ENCODE measurements at places on chromosomes 1 and 21.

- no peak for DNase-seq
Observed at GRCh38 chr1:214402613-214403083, 121.7 kb downstream of the SMYD2 start.

DNA sequence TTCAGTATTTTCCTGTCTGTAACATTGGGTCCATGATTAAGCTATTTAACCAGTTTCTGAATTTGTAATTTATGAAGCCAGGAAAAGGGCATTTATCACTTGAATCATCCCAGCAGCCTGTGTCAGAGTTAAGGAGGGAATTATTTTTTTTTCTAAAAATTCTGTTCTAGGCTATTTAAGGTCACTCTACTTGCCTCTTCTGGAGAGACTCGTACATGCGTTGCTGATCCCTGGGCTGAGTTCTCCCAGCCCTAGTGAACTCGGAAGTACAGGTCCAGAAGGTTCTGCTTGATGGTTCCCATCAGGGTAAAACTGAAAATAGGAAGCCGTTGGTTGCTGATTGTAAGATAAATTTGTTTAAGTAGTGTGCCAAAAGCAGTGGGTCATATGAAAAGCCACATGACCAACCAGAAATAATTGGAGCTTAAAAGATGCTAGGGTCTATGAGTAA lies 90.7 kb downstream of the GPR88 start:
- no peak for DNase-seq

DNA sequence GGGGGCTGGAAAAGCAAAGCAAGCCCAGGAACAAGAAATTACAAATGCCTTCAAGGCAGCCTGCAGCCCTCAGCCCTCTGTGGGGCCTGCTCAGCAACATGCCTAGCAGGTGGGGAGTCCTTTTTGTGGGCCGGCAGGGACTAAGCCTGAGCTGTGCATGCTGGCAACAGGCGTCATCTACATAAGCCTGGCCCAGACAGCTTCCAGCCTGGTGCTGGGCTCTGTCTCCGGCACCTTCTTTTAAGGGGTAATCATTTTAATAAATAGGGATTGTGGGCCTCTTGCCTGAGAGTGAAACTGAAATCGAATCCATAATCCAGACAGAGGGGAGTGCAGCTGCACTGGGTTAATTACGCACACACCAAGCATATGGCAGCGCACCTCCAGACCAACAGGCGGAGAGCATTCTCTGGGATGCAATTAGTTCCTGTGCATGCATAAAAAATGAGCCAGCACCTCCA lies 96.6 kb downstream of the DDX20 start:
- DNase-seq: no peak

GRCh38 chr1:195516036-195516435 lies 1092.2 kb downstream of the KCNT2 start:
- DNase-seq: no peak

GRCh38 chr1:9822490-9822889 lies 1.3 kb downstream of the CLSTN1 start:
- no peak for DNase-seq

- no peak for DNase-seq
Observed at GRCh38 chr1:2570332-2570731, 14.2 kb downstream of the TNFRSF14 start.

GRCh38 chr1:89904219-89904980 lies 83.6 kb downstream of the LRRC8D start:
- no peak for DNase-seq

DNA sequence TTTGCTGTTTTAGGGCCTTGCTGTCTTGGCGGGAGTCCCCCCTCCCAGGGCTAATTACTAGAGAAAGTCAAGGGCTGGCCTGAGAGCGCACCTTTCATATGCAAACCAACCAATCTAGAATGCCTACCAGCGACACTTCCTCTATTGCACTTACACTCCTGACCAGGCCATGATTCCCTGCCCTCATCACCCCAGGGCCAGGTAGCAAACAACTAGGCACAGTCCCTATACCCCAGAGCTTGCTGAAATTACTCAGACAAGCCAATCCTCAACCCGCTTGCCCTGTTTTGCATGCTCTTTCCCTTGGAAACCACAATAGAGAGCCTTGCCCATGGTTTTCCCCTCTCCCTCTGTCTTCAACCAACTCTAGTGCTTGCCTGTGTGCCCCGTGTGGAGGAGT lies 70.3 kb downstream of the URB2 start:
- peak; percentile 18 for DNase-seq

GRCh38 chr21:45352621-45353139 lies 52.3 kb upstream of the COL18A1 start:
- DNase-seq: no peak

DNA sequence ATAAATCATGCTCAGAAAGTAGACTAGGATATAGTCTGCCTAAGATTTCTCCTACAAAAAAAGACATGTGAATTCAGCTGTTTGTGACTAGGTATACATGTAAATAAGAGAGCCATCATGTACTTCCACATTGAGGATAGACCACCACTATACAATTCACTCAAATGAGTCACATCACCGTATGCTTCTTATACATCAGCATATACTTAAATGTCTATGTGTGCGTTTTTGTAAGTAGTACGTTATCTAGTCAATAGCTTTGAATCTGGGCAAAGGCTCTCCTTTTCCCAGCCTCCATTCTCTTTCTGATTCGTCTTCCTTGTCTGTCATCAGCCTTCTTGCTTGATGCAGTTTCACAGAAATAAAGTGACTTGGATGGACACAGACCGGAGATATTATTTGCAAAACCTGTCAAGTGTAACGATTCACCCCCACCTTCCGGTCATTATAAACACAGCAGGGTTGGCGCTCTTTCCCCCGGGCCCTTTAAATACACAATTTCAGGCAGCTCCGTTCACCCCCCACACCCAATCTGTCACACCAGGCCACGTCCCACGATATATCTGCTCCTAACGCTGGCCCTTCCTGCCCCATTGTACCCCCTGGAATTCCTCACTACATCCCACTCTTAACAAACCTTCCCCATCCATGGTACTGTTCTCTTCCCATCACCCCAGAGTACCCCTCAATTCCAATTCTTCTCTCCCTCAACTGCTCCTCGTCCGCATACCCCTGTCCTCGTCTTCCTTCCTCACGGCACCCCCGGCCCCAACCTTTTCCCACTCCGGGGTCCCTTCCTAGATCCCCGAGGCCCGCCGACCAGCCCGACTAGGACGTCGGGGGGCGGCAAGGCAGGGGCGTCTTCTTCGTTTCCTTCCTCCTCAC lies 636 bp downstream of the VAMP4 start:
- peak; percentile 67 for DNase-seq

DNA sequence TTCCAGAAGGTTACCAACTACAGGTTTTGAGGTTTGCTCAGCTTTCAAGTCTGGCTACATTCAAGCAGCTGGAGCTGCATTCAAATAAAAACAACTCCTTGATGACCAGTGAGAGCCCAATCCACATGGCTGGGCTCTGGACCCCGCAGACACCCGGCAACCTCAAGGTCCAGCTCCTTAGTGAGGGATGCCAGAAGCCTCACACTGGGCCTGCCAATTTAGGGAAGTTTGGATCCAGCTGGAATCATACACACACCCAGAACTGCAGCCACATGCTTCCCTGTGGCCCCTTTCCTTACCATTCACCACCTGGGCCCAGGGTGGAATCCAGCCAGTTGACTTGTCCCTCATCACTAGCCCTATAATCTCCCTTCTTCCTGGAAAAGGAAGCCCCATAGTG lies 123.7 kb downstream of the UBE2U start:
- no peak for DNase-seq

DNA sequence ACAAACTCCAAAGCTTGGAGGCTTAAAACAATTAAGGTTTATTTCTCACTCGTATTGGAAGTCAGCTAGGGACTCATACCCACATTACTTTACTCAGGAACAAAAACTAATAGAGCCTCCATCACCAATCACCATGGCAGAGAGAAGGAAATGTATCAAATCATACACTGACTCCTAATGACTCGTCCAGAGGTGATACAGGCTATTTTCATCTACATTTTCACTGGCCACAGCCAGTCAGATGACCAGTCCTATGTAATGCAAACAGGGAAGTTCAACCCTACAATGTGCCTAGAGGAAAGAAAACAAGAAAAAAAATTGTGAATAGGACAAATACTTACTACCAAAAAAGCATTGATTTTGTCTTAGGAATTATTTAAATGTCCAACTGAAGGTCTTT lies 110.3 kb downstream of the SEC16B start:
- DNase-seq: no peak

DNA sequence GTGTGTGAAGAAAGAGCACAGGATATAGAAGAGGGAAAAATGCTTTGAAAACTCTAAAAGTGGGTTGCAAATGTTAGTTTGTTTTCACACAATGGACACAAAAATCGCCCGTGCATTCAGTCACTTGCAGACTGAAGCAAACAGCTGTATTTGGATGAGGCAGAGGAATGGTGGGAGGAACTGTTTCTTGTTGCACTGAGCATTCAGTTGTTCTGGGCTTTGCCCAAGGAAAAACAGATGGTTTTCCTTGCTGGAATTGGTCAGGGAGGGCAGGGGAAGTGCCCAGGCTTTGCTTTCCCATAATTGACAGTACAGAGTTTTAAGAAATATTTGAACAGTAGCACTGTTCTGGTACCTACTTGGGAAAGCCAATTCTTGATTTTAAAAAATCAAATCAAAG lies 19.5 kb upstream of the WARS2 start:
- no peak for DNase-seq

GRCh38 chr1:204544321-204544720 lies 28.1 kb downstream of the MDM4 start:
- DNase-seq: no peak

DNA sequence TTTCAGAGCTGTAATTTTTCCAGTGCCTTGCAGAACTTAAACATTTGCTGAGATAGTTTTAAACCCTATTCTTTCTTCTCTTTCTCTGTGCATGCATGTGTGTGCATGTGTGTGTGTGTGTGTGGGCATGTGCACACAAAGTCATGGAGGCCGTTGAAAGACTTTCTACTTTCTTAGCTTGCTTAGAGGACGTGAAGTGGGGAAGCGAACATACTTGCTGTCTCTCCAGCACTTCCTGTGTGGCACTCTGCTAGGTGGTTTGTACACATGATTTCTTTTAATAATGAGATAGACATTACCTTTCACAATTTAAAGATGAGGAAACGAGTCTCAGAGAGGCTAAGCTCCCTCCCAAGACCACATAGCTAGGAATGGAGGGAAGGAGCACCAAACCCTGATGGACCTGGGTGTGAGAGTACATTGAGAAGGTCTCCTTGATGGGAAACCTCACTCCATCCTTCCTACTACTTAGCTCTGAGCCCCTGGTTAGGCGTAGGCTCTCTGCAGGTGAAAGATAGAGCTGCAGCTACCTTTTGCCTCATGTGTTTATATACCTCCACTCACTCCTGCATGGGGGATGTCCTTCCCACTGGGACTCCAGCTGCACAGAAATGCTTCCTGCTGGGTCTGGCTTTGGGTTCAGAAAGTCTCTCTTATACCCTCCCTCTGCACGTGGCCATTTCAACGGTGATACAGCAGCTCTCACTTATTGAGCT lies 101.9 kb upstream of the USP24 start:
- DNase-seq: no peak

DNA sequence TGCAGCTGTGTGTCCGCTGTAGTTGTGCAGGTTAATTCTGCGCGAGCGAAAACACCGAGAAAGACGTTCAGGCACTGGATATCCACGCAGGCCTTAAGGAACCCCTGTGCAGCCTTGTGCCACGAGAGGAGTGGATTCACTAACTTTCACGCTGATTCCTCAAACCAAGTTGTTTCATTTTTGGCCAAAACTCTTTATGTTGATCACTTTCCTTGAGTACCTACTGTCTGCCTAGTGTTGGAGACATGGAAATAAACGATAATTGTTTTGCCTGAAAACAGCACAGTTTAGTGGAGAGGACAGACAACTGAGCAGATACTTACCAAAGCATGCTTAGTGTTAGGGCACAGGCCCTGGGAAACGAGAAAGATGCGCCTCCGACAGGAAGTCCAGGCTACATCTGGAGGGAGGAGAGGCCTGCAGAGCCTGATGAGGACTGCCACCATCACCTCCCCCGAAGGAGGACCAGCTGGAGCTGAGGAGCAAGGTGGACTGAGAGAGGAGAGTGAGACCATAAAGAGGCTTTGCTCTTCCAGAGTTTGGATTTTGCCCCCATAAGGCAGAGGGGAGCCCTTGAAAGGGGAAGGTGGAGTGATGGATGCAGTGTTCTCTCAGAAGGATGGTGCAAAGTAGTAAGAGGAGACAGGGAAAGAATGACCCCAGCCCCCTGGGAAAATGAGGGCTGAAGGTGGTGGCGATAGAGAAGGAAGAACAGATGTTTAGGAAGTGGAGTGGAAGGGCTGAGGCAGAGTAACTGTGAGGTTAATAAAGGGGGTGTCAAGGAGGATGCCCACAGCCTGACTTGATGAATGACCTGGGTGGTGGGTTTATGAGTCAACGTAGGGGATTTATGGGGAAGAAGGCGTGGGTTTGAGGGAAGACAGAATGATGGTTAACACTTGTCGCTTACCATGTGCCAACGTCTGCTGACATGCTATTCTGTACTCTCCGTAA lies 956 bp upstream of the SCAF4 start:
- DNase-seq: peak; percentile 49

DNA sequence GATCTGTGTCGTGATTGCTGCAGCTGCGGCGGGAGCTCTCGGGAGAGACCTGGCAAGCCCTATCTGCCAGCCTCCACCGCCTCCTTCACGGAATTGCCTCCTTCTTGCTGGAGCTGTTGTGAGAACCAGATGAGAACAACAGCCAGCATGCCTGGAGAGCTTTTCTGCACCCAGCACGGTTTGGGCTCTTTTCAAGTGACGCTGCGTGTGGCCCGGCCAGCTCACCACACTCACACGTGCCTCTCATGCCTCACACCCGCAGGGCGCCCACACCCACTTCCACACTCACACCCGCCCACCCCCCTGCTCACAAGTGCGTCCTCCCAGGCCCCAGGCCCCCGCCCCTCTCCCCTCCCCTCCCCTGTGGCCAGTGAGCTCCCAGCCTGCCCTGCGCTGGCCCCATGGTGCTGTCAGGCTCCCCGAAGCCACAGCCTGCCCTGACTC lies 135.7 kb upstream of the RUNX3 start:
- no peak for DNase-seq

GRCh38 chr1:234972411-234973191 lies 156.0 kb downstream of the TOMM20 start:
- DNase-seq: peak; percentile 46

GRCh38 chr21:15455819-15456462 lies 273.8 kb upstream of the USP25 start:
- no peak for DNase-seq

DNA sequence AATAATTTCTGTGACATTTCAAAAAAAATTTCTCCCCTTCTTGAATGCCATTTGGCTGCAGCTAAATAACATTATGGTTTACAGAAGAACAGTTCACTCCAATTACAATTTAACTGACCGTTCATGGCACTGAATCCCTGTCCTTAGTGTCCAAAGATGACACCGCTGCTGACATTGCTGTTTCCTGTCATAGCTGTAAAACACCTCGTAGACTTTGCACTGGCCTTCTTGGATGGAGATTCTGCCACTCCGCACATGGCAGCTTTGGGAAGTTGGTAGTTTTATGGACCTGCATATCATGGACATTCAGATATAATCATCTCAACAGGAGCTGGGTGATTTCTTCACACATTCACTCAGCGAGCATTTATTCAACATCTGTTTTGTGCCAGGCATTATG lies 5.0 kb downstream of the ARMH1 start:
- DNase-seq: no peak

GRCh38 chr1:65232461-65232990 lies 76.8 kb upstream of the DNAJC6 start:
- no peak for DNase-seq
